Nephron progenitor cell (in vitro differentiated cells): ENCODE measurements at places on chromosomes 7 and 10.

DNA sequence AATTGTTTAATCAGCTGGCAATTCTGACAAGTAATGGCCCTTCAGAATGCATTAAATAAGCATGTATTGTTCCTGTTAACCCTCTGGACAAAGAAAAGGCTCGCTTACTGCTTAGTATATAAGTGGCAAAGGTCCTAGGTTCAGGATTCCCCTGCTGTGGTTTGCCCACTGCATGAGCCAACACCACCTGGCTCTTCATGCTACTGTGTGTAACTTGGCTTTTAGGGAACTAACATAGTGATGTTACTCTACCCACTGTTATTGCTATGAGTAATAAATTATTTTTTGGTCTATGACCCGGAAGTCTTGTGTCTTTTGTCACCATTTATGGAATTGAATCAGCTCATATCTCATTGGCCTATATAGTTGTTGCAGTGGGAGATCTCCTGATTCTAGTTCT lies 791.7 kb upstream of the PHF14 start:
- DNase-seq, result no peak

- DNase-seq, result no peak
Observed at GRCh38 chr7:30423788-30424505, 54.6 kb downstream of the NOD1 start.

DNA sequence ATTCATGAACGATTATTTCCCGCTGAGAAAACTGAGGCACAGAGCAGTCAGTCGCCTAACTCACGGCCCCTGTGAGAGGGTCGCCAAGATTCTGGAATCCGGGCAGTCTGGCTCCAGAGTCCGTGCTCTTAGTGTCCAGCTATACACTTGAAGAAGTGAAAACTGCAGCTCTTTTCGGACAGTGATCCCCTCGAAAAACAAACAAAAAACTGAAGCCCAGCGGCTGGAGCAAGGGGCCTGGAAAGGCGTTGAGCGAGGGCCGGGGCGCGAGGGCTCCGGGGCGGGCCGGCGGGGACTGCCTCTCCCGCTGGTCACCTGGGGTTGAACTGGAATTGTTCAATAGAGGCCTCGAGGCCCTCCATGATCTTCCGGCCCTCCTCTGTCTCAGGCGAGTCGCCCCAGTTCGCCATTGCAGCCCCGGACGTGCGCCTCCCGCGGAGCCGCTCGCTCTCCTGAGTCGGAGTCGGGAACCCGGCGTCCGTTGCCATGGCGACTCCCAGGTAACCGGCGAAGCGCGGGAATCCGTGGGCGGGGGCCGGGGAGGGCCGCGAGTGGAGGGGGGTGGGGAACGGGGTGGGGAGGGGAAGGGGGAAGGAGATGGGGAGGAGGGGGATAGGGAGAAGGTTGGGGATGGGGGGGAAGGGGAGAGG lies 881 bp downstream of the C10orf67 start:
- DNase-seq, result peak; percentile 87

DNA sequence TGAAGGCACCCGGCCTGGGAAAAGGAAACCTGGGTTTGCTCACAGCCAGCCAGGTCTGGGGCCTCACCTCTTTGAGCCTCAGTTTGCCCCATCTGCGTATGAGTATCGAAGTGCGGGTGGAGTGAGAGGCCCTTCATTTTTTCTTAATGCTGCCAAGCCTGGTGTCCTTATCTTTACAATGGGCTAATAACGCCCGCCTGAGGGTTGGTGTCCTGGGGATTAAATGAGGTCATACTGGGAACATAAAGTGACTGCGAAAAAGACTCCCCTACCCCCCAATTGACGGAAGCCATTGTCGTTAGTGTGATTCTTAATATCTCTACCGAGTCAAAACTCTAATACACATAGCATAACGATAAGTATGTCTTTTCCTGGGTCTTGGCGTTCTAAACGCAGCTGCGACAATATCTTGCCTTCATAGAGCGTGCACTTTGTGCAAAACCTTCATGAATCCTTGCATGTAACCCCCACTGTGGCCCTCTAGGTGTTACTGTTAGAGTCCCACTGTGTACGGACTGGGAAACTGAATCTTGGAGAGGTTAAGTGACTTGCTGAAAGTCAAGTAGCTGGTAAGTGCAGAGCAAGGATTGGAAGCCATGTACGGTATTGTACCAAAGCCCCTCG lies 11.4 kb upstream of the GRB10 start:
- DNase-seq, result no peak

DNA sequence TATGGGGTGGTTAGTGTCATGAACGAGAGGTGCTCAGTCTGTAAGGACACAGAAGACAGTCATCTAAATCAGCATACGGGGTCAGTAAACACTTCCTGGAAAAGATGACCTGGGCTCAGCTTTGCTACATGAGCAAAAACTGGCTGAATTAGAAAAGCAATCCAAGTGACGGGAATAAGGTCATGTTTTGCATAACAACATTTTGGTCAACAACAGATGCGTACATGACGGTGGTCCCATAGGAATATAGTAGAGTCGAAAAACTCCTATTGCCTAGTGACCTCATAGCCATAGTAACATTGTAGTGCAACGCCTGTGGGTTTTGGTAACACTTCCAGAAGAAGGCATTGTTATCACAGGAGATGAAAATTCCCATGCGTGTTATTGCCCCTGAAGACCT lies 92.9 kb downstream of the CTNNA3 start:
- no peak for DNase-seq

- DNase-seq, result peak; percentile 10
Observed at GRCh38 chr10:13483073-13483472, 45.7 kb downstream of the BEND7 start.

GRCh38 chr10:32366588-32366987 lies 19.6 kb upstream of the EPC1 start:
- no peak for DNase-seq

DNA sequence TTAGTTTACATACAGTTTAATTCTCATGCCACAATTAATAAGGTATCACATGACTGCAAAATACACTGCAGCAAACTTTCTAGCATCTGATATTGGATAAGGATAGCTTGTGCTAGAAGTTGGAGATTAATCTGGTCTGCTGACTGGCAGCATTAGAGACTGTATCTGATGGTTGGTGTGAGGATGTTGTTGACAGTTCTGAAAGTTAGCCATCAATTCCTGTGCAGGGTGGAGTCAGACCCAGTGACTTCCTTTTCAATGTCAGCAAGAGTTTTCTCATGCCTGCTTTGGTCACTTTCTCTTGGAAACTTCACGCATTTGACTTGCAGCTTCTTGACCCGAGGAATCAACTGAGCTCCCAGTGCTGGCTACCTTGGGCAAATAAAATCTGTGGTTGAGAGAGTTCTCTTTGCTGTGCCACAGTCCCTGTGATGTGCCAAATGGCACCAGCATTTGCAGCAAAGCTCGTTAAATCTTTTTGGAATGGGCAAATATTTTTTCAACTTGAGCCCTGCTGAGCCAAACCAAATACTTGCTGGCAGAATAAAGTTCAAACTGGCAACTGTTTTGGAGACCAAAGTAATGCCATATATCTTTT lies 233.0 kb downstream of the TRIL start:
- DNase-seq, result no peak

DNA sequence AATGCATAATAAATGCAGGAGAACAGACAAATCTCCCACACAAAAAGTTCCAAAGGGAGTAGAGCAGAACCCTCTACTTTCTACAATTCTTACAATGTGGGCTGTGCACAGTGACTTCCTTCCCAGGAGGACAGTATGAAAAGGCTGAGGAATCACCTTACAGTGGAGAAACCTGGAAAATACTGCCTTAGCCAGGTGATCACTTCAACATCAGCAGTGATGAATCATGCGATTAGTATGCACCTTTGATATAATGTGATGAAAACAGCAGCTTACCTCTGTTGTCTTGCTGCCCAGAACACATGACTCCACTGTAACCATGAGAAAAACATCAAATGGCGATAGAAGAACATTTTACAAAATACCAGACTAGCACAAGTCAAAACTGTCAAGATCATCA lies 329.7 kb upstream of the POM121L12 start:
- DNase-seq, result no peak

- no peak for DNase-seq
Observed at GRCh38 chr7:102064361-102065025, 222.2 kb upstream of the SH2B2 start.

GRCh38 chr10:101217450-101218281 lies 11.6 kb downstream of the LBX1 start:
- peak; percentile 85 for DNase-seq

DNA sequence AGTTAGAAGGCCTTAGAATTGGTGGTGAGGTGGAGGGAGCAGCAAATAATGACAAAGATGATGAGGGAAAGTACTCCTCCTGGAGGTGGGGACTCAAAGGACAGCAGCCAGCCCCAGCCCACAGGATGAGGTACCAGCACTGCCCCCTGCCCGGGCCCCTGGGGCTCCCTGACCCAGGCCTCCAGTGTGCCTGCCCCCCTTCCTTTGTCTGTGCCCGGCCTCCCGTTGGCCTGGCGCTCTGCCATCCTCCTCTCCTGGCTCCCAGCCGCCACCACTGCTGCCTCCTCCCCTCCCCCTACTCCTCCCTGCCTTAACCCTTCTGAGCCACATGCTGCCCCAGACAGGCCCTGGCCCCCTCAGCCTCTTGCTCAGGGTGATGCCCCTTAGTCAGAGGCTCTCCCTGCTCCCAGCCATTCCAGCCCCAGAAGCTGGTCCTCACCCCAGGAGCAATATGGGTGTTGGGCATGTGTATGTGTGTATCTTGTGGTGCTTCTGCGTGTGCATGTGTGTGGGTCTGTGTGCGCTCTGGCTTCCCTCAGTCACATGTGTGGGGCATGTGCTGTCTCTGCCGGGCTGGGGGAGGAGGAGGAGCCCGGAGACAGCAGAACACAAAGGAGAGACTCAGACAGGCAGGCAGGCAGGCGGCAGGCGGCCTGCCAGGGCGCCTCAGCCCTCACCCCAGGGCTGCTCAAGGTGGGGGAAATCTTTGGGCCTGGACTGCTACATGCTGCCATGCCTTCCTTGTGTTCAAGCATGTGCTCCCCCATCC lies 2.6 kb downstream of the LDB1 start:
- DNase-seq, result peak; percentile 50

- DNase-seq, result no peak
Observed at GRCh38 chr10:116253716-116254115, 19.3 kb downstream of the GFRA1 start.

GRCh38 chr10:99844433-99844955 lies 62.1 kb downstream of the ABCC2 start:
- no peak for DNase-seq

DNA sequence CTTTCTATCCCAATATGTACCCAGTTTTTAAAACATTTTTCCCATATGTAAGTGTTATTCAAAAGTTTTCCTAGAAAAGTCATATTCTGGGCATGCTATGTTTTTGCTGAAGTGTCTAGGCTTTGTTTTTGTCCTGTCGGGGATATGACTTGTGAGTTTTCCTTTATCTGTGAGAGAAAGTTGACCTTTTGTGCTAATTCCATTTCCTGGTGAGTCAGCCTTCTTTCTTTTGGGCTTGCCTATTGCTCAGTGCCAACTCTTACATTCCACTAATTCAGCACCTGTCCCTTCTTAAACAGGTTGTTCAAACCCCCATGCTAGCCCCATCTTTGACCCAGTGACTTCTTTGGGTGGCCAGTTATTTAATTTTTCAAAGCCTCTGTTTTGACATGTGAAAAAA lies 146.2 kb downstream of the AHR start:
- no peak for DNase-seq

DNA sequence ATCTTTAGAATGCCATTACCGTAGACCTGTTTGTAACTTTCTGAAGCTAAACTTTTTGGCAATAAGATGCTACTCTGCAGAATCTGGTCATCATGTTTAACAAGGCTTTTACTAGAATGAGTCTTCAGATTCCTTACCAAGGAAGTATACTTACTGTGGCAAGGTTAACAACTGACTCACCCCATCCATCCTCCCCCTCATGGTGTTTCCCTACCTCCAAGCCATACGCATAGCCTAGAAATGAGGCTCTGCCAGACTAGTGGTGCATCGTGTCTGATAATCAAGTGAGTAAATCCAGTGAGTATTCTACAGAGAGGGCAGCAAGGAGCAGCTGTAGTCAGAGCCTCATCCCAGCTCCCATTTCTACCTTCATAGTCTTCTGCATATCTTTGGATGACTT lies 223.6 kb downstream of the IPMK start:
- DNase-seq, result no peak

- DNase-seq, result no peak
Observed at GRCh38 chr7:5212633-5213285, 22.7 kb downstream of the WIPI2 start.

DNA sequence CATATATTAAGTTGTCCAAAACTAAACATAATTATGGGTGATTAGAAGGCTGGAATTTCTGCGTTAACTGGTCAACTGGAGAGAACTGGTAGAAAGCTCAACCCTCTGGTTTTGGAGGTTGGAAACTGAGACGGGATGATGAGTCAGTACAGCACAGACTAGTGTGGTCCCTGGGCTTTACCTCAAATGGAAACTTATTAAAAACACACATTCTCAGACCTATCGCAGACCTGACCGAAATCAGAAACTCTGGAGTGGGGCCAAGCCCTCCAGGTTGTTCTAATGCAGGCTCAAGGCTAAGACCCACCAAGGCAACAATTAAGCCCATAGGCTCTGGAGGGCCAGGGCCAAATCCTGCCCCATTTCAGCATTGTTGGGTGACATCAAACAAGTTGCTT lies 136.9 kb downstream of the KCNMA1 start:
- DNase-seq, result no peak

GRCh38 chr7:143126146-143126545 lies 5.7 kb upstream of the PIP start:
- no peak for DNase-seq

GRCh38 chr10:117237401-117237991 lies 3.4 kb upstream of the SLC18A2 start:
- no peak for DNase-seq

GRCh38 chr7:83301416-83301815 lies 138.7 kb upstream of the PCLO start:
- no peak for DNase-seq

GRCh38 chr10:127216786-127217185 lies 20.4 kb upstream of the INSYN2A start:
- no peak for DNase-seq

GRCh38 chr7:143460271-143460979 lies 17.2 kb downstream of the TAS2R60 start:
- no peak for DNase-seq
